Central memory CD8-positive, alpha-beta T cell (primary cell): ENCODE measurements at places on chromosomes 5 and 9.

GRCh38 chr5:146179696-146180095, 2.8 kb downstream of the LARS1 start:
- DNase-seq = no peak

DNA sequence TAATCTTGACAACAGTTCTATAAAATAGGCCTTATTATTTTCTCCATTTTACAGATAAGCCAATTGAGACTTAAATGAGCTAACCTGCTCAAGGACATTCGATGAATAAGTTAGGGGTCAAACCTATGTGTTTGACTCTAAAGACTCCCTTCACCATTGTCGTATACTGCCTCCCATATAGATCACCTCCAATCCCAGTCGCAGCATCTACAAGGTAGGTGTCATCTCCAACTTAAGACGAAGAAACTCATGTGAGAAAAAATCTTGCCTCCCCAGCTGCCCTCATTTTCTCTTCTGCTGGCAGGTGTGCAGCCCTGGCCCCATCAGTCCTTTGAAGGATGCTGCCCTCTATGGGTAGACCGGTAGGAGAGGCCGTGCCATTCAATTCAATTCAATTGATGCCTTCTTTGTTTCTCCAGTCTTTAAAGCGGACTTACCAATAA, 75.2 kb upstream of the SMARCA2 start:
- no peak for DNase-seq

DNA sequence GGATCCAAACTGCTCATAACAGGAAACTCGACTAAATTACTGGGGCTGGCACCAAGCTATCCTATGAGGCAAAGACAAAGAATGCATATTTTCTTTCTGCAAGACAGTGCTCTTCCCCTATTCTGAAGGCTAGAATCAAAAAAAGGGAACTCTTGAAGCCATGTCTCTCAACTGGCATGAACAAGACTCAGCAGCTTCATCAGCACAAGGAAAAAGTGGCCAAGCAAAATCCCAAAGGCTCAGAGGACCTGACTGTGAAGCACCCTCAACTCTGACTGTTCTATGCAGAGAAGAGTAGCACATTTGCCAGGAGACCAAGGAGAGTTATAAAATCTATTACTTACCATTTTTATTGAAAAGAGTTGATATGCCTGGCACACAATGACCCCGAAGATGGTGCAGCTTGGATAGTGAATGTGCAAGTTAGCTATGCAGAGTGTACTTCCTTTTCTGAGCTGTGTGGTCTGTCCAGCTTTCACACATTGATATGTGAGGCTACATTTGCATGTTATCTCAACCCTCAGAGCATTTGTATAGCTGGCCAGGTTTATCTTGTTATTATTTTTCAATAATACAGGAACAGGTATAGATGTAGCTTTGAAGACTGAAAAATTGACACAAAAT, 51.0 kb upstream of the FYB1 start:
- DNase-seq = no peak

GRCh38 chr5:179755022-179755421, 22.4 kb downstream of the MAML1 start:
- no peak for DNase-seq

GRCh38 chr5:131384616-131385214, 120.9 kb downstream of the CDC42SE2 start:
- no peak for DNase-seq

GRCh38 chr9:88923092-88923491, 68.2 kb upstream of the S1PR3 start:
- no peak for DNase-seq

- DNase-seq = no peak
These were observed 21.5 kb upstream of the WDR38 start for GRCh38 chr9:124831642-124832364.

- DNase-seq = no peak
These were observed 2.9 kb upstream of the INSL6 start for GRCh38 chr9:5188060-5188984.

DNA sequence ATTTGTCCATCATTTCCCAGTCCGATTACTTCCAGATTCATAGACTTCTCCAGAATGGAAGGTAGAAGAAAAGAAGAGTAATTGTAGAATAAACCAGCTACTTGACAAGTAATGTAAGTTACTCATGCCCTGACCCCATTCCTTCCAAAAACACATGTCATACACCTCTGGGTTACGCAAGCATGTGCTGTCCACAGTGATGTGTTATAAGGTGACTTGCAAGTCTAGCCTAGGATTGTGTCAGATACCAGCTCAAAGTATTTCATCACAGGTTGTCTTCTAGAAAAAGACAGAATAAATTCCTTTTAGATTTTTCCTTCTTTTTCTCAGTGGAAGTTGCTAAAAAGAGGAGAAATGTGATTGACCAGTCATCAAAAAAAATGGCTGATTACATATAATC, 8.0 kb upstream of the TLR4 start:
- DNase-seq = no peak

GRCh38 chr9:21096172-21096900, 18.6 kb upstream of the IFNB1 start:
- DNase-seq = peak; percentile 48

DNA sequence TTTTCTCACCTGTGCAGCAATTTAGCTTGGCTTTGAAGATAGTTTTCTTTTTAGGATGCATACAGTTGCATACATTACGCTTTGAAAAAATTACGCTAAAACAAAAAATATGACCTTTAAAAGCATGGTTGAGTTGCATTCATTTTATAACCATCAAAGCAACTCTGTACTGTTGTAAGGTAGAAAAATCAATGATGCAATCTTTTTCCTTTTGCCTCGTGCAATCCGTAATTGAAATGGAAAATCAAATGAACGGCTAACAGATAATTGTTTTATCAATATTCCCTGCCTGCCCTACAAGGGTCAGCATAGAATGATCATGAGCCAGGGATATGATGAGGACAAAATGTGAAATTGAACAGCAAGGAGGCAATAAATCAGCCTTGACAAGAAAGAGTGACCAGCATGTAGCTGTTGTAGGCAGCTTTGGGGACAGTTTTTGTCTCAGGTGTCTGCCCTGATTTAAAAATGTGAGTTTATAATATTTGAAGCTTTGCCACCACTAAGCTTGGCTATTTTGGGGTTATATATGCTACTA, 98.2 kb downstream of the PBX3 start:
- DNase-seq = no peak

GRCh38 chr5:124262470-124262869, 484.0 kb downstream of the ZNF608 start:
- no peak for DNase-seq

GRCh38 chr5:154274828-154275185, 84.3 kb downstream of the GALNT10 start:
- no peak for DNase-seq
